ENCODE measurements at places on chromosomes 7 and 10. TPM values are rescaled to one million over a fixed set of nuclear protein-coding genes. Genes with fewer than 3 reads are reported as not detected.

Gene PILRA
- total RNA-seq = 1.3 TPM

Gene PNLIP
- total RNA-seq = not detected

Gene HABP2
- total RNA-seq = not detected

Gene CCDC136
- total RNA-seq = 3.3 TPM

Gene CYP3A4
- not detected for total RNA-seq

Gene TUBAL3
- total RNA-seq = not detected

Gene EGFR
- 4.1 TPM for total RNA-seq

Gene SLF2
- total RNA-seq = 35.5 TPM

Gene PDIA4
- total RNA-seq = 308 TPM

Gene KLLN
- 0.31 TPM for total RNA-seq

Gene MNX1
- total RNA-seq = not detected

Gene ANKIB1
- 56.5 TPM for total RNA-seq

Gene TWIST1
- not detected for total RNA-seq

Gene OR6V1
- total RNA-seq = not detected

Gene MYO1G
- 0.11 TPM for total RNA-seq

Gene ZYX
- total RNA-seq = 533 TPM

Gene SH2B2
- 0.25 TPM for total RNA-seq

Gene PLXNA4
- total RNA-seq = 20.4 TPM

Gene TMEM184A
- total RNA-seq = not detected

Gene KLHDC10
- total RNA-seq = 31.3 TPM

Gene CRTAC1
- total RNA-seq = 0.72 TPM

Gene CADPS2
- 22.6 TPM for total RNA-seq

Gene TSPAN33
- not detected for total RNA-seq

Gene ANKRD30A
- total RNA-seq = not detected

Gene SAMD9
- total RNA-seq = 6.8 TPM

Gene RAMP3
- not detected for total RNA-seq

Gene LLCFC1
- not detected for total RNA-seq

Gene VIPR2
- total RNA-seq = not detected

Gene MAGI2
- 5.8 TPM for total RNA-seq

Gene HOXA2
- 2.2 TPM for total RNA-seq

Gene LRGUK
- total RNA-seq = not detected

Gene CDNF
- 0.99 TPM for total RNA-seq

All from endothelial cell of umbilical vein (primary cell).